ENCODE measurements at places on chromosomes 6 and 20.

GRCh38 chr6:118935978-118936703 lies 1.2 kb upstream of the MCM9 start:
- no peak for DNase-seq

- peak; percentile 58 for DNase-seq
These were observed 58.2 kb downstream of the DNAH8 start for GRCh38 chr6:38773338-38773737.

- DNase-seq, result peak; percentile 3
These were observed 634 bp downstream of the HSF2 start for GRCh38 chr6:122400121-122400450.

- peak; percentile 87 for DNase-seq
These were observed 555.9 kb downstream of the C6orf118 start for GRCh38 chr6:164753517-164753916.

DNA sequence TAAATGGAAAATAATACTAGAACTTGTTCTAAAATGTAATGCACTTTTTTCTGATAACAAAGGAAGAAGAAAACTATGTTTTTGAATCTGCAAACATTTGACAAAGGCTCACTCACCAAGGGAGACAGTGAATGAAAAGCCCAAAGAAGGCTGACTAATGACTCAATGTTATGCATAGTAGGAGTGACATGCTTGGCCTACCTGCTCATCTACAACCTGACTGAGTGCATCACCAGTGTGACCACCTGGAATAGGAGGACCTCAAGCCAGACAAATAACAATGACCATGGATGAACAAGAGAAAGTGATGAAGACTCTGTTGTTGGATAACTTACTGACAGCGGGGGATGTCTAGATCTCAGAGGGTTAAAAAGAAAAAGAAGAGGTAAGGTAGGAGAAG lies 157.2 kb downstream of the SIM1 start:
- DNase-seq, result peak; percentile 34

GRCh38 chr6:19599796-19600464 lies 237.2 kb upstream of the ID4 start:
- no peak for DNase-seq

DNA sequence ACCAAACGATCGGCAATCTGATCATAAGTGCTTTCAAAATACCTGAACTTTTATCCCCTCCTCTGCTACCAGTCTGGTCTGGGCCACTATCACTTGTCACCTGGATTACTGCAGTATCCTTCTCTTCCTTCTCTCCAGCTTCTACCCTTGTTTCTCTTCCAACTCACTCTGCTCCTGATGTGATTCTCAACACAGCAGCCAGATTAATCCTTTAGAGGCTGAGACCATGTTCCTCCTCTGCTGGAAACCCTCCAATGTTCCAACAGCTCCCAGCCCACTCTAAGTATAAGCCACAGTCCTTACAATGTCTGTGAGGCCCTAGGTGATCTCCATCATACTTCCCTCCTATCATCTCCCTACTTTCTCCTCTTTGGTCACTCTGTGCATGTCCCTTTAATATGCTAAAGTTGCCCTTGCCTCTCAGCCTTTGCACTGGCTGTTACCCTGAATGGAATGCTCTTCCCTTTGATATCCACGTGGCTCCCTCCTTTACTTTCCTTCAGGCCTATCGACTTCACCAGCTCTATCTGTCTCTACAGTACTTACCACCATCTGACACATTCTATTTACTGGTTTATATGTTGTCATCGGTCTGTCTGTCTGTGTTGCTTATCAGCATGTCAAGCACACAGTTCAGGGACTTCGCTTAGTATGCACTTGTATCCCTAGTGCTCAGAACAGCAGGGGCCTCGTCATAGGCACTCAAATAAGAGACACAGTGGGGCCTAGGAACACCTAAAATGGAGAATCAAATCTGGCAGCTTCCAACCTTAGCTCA lies 35.0 kb upstream of the RNF24 start:
- DNase-seq, result no peak

DNA sequence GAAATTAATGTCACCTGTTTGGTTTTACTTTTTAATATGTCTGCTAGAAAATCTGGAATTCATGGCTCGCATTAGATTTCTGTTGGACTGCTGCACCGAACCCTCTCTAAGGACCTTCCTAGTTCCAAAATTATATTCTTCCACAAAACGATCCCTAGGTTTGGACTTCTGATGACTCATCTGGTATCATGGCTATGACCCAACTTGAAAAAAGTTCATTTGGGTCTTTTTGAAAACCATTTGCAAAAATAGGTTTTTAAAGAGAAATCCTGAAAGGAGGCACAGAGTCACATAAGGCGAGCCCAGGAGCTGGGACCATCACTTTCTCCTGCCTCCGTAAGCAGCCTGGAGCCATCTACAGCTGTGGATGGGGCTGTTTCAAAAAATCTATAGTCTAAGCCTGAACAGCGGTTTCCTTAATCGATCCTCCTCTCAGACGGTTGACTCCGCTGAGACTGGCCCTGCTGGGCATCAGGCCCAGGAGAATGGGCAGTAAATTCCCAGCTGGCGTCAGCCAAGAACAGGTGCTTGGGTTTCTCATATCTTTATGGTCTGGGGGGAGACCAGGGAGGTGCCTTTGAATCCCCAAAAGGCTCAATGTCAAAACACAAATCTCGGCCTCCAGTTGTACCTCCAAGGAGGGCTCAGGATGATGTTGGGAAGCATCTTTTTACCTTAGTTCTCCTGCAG lies 44.6 kb downstream of the SLC24A3 start:
- DNase-seq, result no peak

DNA sequence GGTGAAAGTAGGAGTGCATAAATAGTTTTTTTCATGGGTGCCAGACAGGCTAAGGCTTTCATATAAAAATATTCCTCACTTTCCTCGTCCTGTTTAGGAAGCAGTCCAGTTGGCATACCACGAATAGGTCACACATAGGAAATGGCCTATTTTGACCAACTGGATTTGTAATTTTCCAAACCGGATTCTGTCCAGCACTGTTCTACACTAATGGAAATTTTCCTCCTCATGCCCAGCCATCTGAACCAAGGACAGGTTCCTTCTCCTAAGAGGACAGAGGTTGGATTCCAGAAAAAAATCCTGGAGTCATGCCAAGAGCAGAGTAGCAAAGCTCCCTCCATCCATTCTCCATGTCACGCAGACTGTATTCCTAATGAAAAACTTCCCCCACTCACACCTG lies 43.1 kb downstream of the PANK2 start:
- DNase-seq, result no peak

DNA sequence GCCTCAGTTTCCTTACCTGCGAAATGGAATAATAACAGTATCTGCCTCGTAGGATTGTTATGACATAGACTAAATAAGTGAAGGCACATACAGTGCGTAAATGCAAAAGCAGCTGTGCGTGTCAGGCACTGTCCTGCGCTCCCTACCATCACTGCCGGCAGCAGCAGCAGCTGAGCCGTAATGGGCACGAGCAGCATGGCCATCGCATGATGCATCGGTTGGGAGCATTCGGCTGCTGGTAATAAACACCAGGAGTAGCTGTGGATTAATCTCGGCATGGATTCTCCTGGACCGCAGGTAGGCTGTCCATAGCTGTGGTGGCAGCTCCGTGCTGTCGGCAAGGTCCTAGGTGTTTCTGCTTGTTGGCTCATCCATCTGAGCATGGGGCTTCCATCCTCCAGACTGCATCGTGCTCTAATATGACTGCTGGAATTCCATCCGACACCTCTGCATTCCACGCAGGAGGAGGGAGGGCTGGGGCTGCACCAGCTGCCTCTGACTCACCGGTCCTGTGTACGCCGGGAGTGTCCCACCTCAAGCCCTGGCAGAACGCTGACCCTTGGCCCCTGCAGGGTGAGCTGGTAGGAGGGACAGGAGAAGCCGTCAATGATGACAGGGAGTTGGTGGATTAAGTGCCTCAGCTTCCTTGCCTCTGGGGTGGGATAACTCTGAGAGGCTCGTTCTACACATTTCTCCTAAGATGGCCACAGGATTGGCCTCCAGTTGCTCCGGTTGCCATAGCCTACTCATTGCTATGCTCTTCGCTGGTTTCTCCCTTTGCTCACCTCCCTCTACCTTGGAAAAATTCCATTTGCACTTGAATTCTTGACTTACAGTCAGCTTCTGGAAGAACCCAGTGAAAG lies 100.9 kb upstream of the PMEPA1 start:
- peak; percentile 69 for DNase-seq

DNA sequence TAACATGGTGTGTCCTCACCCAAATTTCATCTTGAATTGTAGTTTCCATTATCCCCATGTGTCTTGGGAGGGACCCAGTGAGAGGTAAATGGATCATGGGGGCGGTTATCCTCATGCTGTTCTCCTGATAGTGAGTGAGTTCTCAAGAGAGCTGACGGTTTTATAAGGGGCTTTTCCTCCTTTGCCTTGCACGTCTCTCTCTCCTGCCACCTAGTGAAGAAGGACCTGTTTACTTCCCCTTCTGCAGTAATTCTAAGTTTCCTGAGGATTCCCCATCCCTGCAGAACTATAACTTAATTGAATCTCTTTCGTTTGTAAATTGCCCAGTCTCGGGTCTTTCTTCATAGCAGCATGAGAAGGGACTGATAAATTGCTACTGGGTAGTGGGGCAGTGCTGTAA lies 789.3 kb downstream of the FRK start:
- no peak for DNase-seq

GRCh38 chr6:46781478-46782378 lies 11.5 kb upstream of the MEP1A start:
- DNase-seq, result peak; percentile 71

DNA sequence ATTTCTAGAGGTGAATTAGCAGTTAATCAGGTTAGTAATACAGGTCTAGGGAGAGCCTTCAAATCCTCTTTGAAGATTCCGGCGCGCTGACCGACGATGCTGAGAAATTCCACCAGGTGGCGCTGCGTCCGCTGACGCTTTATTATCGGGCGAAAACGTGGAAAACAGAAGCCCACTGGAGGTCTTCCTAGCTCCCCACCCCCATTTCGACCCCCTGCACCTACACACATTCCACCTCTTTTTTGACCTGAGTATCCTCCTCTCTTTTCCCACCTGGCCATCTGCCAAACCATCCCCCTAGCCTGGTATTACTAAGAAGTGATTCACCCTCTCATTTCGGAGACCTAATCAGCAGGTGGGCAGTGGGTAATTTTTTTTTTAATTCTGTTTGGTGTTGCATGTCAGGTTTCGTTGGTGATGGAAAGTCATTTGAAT lies 65.4 kb upstream of the RIN2 start:
- DNase-seq, result peak; percentile 57

DNA sequence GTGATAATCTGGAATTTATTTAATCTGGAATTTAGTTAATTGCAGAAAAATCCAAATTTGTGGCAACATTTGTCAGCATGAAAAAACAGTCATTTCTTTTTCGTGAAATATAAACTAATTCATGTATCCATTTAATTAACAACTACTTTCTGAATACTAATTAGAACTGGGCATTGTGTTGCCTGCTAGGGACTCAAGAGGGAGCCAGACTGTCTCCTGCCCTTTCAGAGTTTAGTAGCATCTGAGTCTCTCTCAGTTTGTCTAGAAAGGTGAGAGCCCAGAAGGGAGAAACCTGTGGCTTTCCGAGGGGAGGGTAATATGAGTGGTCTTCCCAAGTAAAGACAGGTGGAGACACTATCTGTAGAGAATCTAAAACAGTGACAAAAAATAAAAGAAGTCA lies 210.9 kb upstream of the HDDC2 start:
- peak; percentile 41 for DNase-seq

- DNase-seq, result peak; percentile 72
These were observed 84.5 kb downstream of the ANKEF1 start for GRCh38 chr20:10119336-10119735.

DNA sequence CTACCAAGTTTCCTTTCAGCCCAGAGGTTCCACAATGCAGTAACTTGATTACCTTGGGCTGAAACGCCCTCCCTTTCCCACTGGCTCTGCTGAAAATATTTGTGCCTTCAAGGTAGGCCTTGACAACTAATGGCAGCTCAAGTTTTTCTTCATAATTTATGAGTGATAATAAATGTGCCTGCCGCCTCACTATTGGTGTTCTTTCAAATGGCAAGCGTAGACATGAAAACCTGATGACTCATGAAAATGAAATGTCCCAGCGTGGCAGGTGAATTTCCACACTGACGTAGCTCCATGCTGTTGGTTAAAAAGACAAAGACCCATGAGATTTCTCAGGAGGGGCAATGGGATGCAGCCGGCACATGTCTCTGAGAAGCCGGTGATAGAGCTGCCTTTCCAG lies 107.2 kb upstream of the GGTLC1 start:
- DNase-seq, result peak; percentile 94

DNA sequence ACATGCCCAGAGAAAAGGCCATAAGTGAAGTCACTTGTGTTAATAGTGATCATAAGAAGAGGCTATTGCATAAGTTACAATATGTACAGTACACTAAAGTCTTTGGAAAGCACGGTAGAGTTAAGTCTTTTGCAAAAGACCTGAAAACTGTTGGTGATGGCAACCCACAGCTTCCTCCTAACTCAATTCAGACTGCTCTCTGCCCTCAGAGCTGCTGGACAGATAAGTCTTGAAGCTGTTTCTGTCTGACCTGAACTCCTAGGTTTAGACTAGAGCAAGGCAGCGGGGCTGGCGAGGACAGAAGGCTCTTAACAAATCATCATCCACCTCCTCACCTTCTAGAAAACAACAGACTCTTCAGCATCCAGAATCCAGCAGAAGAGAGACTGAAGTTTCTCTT lies 125.4 kb downstream of the CD24 start:
- DNase-seq, result no peak

- DNase-seq, result no peak
These were observed 105.4 kb upstream of the PLEKHG1 start for GRCh38 chr6:150494241-150494640.

- DNase-seq, result no peak
These were observed 88.5 kb upstream of the EXOC2 start for GRCh38 chr6:781350-781961.

- DNase-seq, result peak; percentile 27
These were observed 8.9 kb upstream of the MLN start for GRCh38 chr6:33812669-33813068.

- DNase-seq, result no peak
These were observed 251.1 kb upstream of the RAB32 start for GRCh38 chr6:146292506-146292905.

GRCh38 chr6:111624401-111625098 lies 18.9 kb upstream of the TRAF3IP2 start:
- DNase-seq, result peak; percentile 30

DNA sequence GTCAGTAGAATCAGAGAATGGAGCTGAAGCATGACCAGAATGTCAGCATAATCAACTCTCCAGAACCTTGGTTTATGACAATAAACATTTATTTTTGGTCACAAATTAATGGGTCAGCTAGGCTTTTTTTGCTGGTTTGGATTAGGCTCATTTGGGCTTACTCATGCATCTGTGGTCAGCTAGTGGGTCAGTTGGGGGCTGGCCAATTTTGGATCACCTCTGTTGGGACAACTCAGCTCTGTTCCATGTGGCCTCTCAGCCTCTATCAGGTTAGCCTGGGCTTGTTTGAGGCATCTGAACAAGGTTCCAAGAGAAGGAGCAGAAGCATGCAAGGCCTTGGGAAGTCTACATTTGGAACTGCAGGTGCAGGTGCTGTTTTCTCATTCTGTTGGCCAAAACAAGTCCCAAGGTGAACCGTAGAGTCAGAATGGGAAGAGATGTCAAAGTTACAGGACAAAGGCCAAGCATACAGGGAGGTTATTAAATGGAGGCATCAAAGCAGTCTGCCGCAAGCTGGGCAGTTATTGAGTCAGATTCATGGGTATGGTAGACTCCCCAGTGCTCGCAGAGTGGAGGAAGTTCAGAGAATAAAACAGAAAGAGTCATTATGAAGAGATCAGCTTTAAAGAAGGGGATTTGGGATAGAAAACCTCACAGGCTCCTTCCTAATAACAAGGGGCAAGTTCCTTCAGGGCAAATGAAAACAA lies 173.0 kb downstream of the PLCB4 start:
- DNase-seq, result no peak

- DNase-seq, result no peak
These were observed 4.1 kb downstream of the CST7 start for GRCh38 chr20:24953209-24953575.

Measured in bronchial epithelial cell (primary cell).